ENCODE measurements at places on chromosomes 2 and 18.

DNA sequence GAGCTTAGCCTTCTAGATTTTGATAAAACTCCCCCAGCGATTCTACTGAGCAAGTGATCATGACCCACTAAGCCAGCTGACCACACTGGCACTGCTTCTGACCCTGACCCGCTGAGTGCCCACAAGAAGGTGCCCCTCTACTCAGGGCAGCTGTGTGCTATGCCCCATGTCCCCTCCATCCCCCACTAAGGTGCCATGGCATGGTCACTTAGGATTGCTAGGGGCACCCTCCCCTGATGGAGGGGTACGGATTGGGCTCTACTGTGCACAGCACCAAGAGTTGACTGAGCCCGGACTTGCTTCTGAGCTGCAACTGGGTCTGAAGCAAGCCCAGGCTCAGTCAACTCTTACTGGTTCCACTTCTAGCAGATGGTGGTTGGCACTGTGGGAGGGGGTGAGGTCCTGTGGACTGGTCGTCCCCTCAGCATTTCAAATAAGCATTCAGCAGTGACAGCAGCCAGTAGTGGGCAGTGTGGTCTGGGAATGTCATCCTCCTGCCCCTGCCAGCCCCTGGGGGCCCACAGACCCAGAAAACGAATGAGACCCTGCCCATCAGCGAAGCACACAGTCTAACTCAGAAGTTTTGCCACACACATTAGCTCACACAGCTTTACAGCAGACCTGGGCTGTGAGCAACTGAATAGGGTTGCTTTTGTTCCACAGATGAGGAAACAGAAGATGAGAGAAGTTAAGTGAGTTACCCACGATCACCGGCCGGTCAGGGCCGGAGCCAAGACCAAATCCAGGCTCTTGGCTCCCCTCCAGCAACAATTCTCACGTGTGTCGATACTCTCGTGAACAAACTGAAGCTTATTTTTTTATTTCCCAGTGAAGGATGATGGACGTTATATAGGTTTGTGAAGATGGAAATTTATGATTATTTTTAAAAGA, 52.1 kb upstream of the FOSL2 start:
- no peak for DNase-seq

DNA sequence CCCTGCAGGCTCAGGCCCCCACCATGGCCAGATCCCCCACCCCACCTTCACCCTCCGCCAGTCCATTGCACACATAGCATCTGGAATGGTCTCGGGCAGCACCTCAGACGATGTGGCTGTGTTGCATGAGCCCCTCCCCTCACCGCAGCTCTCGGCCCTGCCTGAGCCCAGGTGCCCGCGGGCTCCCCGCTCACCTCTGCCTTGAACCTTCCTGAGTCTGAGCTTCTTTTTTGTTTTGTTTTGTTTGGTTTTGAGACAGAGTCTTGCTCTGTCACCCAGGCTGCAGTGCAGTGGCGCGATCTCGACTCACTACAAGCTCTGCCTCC, 20.1 kb downstream of the RRM2 start:
- DNase-seq = no peak

GRCh38 chr2:133431289-133431688, 137.0 kb downstream of the NCKAP5 start:
- DNase-seq = no peak

DNA sequence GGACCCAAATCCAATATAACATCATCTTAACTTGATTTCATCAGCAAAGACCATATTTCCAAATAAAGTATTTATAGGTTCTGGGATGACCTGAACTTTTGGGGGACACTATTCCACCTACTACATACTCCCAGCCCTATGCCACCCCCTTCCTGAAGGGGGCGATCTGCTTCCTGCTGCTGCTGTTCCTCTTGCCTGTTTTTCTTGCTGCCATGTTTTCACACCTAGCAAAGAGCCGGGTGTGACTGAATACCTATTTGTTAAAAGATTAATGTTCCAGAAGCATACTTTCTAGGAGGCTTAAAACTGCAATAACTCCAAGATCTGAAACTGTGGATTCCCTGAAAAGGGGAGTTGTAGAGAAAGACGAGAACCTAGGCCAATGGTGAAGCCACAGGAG, 89.7 kb downstream of the ICOS start:
- DNase-seq = no peak

DNA sequence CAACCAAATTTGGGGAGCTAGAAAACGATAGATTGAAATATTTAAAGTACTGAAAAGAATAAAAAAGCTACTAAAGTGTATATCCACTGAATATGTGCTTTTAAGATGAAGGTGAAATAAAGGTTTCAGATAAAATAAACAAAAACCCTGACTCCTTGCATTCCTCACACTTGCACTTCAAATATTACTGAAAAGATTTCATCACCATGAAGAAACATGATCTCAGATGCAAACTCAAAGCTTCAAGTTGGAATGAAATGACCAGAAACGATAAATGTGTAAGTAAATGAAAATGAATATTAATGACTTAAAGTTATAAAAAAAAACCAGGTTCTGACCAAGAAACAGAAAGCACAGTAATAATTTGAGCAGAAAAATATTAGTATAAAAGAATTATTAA, 1246.0 kb upstream of the ACVR2A start:
- no peak for DNase-seq

- DNase-seq = no peak
These were observed 555.4 kb downstream of the SLC4A3 start for GRCh38 chr2:220182790-220183189.

DNA sequence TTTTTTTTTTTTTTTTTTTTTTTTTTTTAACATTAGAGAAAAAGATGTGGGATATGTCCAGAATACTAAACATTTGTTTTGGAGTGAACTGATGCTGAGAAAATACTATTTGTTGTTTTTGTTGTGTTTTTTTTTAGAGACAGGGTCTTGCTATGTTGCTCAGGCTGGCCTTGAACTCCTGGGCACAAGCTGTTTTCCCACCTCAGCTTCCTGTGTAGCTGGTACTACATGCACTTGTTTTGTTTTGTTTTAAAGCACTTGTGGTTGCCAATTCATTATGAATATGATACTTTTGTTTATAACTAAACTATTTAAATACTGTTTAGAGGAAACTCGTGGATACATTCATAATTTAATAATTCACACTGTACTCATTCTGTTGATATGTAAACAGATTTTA, 33.4 kb upstream of the DYSF start:
- no peak for DNase-seq

- DNase-seq = no peak
These were observed 36.3 kb downstream of the OSGEPL1 start for GRCh38 chr2:189726271-189726670.

All from activated CD4-positive, alpha-beta T cell treated with anti-CD3 and anti-CD28 coated beads for 48 hours (primary cell).